Pericardium fibroblast (primary cell): ENCODE measurements at places on chromosomes 6 and 20. TPM values are rescaled to one million over a fixed set of nuclear protein-coding genes. Genes with fewer than 3 reads are reported as not detected.

Gene GHRH
- total RNA-seq, result not detected in 2 replicates

Gene TBXT
- total RNA-seq, result not detected in 2 replicates

Gene TSBP1
- not detected in 2 replicates for total RNA-seq

Gene CCN2
- total RNA-seq, result 203 and 665 TPM in 2 replicates

Gene SNAP25
- total RNA-seq, result 0.35 and 2.1 TPM in 2 replicates
